ENCODE measurements at places on chromosomes 5 and 9.

GRCh38 chr9:77839459-77840140 is 191.5 kb upstream of the GNA14 start:
- DNase-seq = no peak

DNA sequence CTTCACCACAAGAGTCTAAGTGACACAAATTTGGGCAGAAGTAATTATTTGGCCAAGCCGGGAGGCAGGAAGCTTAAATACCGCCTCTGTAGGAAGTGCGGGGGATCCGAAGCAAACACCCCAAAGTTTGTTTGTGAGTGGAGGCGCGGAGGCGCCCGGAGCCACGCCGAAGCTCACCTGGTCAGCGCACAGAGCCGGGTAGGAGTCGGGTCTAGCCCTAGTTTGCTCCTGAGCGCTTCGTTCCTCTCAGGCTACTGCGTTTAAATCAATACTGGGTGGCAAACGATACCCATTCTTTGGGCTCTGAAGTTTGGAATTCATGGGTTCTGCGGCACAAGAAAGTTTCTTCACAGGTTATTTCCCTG is 855 bp downstream of the MCC start:
- DNase-seq = no peak

DNA sequence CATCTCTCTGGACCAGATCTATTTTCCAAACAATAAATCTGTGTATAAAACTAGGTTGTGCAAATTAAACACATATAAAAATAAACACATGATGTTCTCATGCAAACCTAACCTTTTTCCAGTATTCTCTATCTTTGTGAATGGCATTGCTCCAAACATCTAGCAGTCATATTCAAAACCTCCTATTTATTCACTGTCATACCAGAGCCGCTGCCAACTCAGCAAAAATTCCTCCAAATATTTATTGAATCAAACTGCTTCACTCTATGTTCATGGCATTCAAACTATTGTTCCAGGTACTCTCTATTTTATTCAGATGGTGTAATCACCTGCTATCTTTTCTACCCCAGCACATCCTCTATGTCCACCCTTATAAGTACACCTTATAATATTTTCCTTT is 652.1 kb upstream of the RIOK2 start:
- no peak for DNase-seq

GRCh38 chr5:108726446-108727235 is 21.1 kb upstream of the FER start:
- no peak for DNase-seq

- DNase-seq = no peak
Observed at GRCh38 chr5:82425591-82425990, 147.4 kb upstream of the RPS23 start.

GRCh38 chr9:69153707-69154521 is 20.2 kb upstream of the TJP2 start:
- DNase-seq = no peak

DNA sequence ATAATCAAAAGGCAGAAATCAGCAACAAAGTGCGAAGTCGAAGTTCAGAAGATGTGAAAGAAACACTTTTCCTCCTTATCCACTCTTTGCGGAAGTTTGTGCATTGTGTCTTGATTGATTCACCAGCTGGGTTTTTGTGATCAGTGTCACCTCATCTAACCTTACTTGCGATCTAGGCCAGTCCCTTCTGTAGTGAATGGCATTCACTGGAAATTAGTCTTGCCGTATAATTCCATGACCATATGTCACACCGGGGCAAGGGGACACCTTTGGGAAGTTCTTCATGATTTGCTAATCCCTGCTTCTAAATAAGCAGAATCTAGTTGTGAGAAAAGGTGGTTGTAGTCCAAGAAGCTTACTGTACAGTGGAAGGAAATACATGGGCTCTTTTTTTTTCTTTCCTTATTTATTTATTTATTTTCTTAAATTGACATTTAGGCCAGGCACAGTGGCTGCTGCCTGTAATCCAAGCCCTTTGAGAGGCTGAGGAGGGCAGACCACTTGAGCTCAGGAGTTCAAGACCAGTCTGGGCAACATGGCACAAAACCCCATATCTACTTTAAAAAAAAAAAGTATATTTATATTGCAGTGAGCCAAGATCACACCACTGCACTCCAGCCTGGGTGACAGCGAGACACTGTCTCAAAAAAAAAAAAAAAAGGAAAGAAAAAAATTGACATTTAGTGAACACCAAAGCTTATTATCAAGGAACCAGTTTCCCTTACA is 7.8 kb downstream of the RAI14 start:
- no peak for DNase-seq

- DNase-seq = no peak
Observed at GRCh38 chr9:95607507-95607906, 90.7 kb upstream of the PTCH1 start.

GRCh38 chr9:1890816-1891215 is 124.3 kb upstream of the SMARCA2 start:
- DNase-seq = no peak

DNA sequence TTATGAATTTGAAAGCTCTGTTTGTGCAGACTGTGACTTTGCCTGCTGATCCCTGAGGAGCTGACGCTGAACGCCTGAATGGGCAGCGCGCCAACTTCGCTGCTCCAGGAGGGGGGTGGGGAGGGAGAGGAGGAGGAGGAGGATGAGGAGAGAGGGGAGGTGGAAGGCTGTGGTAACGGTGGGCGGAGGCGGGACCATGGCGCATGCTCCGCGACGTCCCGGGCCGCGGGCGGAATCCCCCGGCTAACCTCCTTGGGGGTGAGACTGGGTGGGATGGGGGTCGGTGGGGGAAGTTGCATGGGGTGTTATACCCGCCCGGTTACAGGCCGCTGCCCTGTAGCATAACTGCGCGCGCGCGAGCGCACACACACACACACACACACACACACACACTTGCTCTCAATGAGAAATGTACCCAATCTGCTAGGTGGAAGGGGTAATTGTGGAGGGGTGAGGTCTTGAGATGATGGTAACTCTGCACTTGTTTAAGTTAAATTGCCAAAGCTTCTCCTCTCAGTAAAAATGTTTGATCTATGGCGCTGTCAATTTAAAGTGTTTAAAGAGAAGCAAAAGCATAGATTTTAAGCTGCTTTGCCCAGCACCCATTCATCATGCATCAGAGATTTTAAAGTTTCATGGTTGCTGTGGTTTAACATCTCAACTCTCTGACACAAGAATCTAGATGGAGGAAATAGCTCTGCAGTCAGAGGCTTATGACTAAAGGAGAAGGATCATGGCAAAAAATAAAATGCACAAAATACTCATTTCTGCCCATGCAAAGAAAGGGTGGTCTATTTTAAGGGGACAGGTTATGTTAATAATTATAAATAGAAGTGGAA is 76.6 kb upstream of the TBCA start:
- peak; percentile 80 for DNase-seq

- no peak for DNase-seq
Observed at GRCh38 chr5:129172580-129172979, 78.0 kb downstream of the ISOC1 start.

- peak; percentile 100 for DNase-seq
Observed at GRCh38 chr5:73565139-73565968, at the start of the genes ANKRA2 and UTP15. Gene ANKRA2, minus strand, starts transcription at chr5:73565639. Its CDS starts 2,758 bp downstream, at chr5:73562881. Gene UTP15, plus strand, starts transcription at chr5:73565743. Its CDS starts 1,602 bp downstream, at chr5:73567345.

DNA sequence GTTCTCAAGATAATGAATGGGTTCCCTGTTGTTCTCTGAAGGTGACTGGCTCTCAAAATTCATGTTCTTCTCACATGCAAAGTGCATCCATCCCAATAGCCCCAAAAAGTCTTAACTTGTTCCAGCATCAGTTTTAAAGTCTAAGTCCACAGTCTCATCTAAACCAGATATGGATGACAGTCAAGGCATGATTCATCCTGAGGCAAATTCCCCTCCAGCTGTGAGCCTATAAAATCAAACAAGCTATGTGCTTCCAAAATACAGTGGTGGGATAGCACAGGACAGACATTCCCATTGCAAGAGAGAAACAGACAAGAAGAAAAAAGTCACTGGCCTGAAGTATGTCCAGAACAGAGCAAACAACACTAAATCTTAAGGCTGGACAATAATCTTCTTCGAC is 25.4 kb downstream of the FBXO10 start:
- DNase-seq = no peak

- no peak for DNase-seq
Observed at GRCh38 chr5:114948986-114949621, 220.6 kb downstream of the TRIM36 start.

DNA sequence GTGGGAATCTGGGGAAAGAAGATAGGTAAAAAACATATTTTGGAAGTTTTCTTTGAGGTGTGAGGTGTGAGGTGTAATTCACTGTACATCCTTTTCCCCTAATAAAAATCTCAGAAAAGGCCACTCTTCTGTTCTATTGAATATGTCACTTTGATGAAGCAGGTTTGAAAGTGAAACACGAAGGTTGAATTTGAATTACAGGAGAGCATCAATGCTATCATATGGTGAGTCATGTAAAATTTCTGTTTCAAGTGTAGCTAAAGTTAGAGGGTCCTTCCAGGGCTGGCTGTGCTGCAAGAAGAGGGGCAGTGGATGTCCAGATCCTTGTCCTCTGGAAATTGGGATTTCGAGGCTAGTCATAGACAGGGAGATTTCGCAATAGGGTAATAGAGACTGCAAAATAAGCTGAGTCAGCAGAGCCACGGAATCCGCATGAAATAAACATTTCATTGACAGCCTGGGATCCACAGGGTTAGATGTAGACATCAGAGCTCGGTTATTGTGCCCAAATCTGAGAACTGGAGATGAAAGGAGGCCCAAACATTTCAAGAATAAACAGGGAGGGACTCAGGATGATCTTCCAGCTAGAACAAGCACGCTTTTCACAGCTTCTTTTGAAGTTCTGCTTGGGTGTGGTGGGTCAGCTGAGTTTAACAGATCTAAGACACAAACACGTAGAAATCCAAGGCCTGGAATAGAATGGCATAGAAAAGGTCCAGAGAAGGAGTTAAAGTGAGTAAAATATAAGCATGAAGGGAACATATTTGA is 194.4 kb upstream of the CDKN2B start:
- no peak for DNase-seq

DNA sequence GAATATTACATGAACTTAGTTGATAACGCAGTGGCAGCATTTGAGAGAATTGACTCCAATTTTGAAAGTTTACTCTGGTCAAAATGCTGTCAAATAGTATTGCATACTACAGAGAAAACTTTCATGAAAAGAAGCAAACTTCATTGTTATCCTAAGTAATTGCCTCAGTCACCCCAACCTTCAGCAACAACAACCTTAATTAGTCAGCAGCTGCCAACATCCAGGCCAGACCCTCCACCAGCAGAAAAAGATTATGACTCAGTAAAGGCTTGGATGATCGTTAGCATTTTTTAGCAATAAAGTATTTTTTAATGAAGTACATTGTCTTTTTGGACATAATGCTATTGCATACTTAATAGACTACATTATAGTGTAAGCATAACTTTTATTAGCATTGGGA is 40.8 kb upstream of the SPDL1 start:
- no peak for DNase-seq

GRCh38 chr9:121995997-121996396 is 97.1 kb downstream of the TTLL11 start:
- no peak for DNase-seq

DNA sequence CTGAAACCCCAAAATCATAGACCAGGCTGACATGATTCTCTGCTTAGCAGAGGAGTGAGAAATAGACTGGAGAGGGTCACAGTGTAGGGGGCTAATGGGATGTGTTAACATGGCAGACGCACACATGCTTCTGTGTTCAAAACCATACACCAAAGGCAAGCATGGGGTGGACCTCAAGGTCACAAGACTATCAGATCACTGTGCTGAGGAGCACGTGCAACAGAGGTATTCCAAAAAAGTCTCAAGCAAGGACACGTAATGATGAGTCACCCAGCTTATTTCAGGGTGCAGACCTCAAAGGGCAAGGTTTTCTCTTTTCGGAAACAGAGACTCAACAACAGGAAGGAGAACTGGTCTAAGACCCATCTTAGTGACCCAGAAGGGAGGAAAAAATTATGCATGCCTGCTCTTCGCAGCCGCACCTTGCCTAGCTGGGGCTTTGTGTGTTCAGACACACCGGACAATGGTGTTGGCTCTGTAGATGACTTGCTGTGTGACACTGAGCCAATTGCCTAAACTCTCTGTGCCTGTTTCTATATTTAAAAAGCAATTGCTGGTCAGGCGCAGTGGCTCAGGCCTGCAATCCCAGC is 20.3 kb downstream of the WHRN start:
- no peak for DNase-seq

GRCh38 chr9:82201196-82201595 is 212.6 kb downstream of the SPATA31D1 start:
- DNase-seq = no peak

- DNase-seq = no peak
Observed at GRCh38 chr5:177462021-177462670, 11.3 kb downstream of the DBN1 start.

DNA sequence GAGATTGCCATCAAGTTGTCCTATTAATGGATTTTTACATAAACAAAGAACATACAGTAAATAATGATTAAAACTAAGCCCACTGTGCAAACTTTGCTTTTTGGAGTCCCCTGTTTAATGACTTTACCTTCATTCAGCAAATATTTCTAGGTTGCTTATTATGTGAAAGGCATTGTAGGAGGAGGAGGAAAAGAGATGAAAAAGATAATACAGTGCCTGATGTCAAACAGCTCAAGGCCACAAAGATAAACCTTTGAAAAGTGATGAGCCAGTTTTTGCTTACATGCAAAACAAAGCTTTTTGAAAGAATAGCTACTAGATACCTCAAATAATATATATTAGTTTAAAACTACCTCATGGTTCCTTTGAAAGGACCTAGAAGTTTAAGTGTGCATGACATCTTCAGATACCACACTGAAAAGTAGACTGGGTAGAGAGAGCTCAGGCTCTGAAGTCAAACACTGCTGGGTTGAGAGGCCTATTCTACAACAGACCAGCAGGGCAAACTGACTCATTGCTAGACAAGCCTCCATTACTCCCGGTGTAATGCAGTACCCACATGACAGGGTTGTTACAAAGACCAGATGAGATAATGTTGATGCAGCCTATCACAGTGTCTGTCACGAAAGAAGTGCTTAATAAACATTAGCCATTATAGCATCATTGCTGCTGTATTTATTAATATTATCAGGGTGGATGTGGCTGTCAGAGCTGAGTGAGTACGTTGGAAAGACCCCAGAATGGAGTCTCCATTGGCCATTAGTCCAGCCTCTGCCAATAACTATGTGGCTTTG is 11.8 kb downstream of the DEPDC1B start:
- no peak for DNase-seq

Measured in Right ventricle myocardium inferior (tissue), 1 donor.